NCI-H345 (cell line): ENCODE measurements at places on chromosomes 7 and 10.

GRCh38 chr10:58996063-58996462, 180.4 kb upstream of the PHYHIPL start:
- no peak for DNase-seq

- peak; percentile 56 for DNase-seq
Observed at GRCh38 chr10:75024971-75025523, 86.4 kb upstream of the SAMD8 start.

DNA sequence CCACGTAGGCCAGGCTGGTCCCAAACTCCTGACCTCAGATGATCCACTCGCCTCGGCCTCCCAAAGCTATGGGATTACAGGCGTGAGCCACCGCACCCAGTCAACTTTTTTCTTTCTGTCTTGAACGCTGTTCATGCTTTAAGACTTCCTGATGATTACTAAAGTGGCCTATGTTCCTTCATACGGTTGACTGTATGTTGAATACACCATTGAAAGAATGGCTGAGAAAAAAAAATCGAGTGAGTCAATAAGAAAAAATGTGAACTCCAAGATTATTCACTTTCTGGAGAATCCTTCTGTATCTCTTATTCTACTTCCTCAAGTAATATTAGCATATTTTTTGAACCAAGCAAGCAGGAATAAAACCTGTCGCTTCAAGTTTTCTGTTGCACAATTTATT, 955.0 kb downstream of the GATA3 start:
- DNase-seq = no peak

DNA sequence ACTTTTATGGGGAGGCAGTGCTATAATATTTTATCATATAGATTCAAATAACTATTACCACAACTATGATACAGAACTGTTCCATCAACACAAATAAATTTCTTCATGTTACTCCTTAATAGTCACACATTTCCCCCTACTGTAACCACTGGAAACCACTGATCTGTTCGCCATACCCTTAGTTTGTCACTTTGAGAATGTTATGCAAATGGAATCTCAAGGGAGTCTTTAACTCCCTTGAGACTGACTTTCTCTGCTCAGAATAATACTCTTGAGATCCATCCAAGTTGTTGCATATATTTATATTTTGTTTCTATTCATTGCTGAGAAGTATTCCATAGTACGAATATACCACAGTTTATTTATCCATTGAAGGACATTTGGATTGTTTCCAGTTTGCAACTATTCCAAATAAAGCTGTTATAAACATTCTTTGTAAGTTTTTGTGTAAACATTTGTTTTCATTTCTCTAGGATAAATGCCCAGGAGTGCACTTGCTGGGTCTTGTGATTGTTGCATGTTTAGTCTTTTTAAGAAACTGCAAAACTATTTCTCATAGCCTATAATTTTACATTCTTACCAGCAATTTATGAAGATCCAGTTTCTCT, 19.7 kb upstream of the PON2 start:
- no peak for DNase-seq

DNA sequence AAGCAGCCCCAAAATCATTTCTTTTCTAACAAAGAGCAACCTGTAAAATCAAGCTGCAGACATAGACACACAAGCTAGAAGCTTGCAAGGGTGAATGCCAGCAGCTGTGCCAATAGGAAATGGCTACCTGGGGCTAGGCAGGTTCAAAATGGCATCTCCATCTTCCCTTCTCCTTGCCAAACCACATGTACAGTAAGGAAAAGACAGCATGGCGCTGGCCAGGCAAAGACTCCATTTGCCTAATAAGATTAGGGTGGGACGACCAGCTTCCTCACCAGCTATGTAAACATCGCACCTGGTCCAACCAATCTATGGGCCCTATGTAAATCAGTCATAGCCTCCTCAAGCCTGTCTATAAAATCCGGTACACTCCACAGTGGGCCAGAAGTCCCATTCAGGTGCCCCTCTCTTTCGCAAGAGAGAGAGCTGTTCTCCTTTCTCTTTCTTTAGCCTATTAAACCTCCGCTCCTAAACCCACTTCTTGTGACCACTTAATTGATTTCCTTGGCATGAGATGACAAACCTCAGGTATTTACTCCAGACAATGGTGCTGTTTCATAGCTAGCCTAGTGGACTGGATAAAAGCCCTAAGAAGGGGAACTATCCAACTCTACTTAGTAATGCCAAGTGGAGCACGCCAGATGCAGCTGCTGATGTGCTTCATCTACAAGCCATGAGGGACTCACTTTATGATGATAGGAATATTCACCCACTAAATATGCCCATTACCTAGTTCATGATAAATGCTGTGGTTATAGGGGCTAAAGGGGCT, 44.1 kb downstream of the HTR7 start:
- DNase-seq = no peak
